ENCODE measurements at places on chromosomes 1 and 21.

- no peak for DNase-seq
These were observed 59.1 kb downstream of the EIF4G3 start for GRCh38 chr1:21117597-21118001.

GRCh38 chr1:16073490-16074119, at the start of gene FAM131C:
FAM131C (minus strand) TSS chr1:16073651; CDS start chr1:16073442, 209 bp downstream.
- DNase-seq = no peak

GRCh38 chr1:229190057-229190575, 80.8 kb upstream of the RAB4A start:
- no peak for DNase-seq

GRCh38 chr21:14766241-14766640, 220.1 kb upstream of the SAMSN1 start:
- DNase-seq = no peak

DNA sequence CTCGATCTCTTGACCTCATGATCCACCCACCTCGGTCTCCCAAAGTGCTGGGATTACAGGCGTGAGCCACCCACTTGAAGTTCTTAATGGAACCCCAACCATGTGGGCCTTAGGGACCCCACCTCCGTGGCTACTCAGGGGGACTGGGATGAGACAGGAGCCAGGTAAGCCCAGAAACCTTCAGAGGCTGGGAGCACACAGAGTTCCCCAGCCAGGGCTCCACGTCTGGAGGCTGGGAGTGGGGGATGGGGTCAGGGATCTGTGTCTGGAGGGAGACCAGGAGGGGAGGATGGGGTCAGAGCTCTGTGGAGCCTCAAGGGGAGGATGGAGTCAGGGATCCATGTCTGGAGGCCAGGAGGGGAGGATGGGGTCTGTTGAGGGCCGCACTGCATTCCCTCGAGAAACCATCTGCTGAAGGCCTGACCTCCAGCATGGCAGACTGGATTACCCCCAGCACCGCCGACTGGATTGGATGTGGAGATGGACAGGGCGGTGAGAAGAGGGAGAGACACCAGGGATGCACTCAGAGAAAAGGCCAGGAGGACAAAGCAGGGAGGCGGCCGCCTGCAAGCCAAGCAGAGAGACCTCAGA, 2.1 kb upstream of the FTCD start:
- DNase-seq = no peak

DNA sequence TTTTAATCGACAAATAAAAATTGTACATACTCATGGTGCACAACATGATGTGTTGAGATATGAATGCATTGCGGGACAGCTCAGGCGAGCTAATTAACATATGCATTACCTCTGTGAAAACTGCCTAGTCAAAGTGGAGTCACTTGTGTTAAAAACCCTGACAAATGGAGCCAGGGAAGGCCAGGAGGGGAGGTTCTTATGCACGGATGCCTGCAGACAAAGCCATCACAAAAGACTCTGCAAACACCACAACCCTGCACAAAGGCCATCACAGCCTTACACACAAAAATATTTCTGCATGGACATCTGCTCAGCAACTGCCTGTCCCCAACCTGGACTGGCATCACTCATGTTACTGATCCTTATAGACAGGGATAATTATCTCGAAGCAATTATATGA, 204.4 kb upstream of the AJAP1 start:
- DNase-seq = no peak

GRCh38 chr1:58084266-58084665, 462.3 kb downstream of the OMA1 start:
- DNase-seq = no peak

DNA sequence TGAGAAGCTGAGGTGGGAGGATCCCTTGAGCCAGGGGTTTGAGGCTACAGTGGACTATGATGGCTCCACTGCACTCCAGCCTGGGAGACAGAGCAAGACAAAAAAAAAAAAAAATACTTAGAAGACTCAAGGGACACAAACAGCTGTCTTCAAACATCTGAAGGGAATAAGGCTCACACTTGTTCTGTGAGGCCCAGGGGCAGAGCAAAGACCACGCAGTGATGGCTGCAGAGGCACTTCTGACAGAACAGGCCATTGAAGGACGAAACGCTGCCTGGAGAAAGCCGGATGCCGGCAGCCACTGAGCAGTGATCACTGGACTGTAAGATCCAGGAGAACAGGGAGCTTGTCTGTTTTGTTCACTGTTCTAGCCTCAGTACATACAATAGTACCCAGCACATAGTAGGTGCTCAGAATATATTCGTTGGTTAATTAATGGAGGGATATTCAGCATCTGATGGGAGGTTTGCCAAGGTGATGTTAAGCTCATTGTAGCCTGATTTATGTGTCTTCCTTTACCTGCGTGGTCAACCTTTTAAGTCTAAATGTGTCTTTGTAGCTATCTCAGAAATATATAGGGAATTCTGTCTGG, 12.1 kb upstream of the NDC1 start:
- no peak for DNase-seq
